HS-27A (cell line): ENCODE measurements at places on chromosomes 12 and 14.
A peak's percentile ranks its signal among the peaks of the same experiment; 100 is the strongest.

DNA sequence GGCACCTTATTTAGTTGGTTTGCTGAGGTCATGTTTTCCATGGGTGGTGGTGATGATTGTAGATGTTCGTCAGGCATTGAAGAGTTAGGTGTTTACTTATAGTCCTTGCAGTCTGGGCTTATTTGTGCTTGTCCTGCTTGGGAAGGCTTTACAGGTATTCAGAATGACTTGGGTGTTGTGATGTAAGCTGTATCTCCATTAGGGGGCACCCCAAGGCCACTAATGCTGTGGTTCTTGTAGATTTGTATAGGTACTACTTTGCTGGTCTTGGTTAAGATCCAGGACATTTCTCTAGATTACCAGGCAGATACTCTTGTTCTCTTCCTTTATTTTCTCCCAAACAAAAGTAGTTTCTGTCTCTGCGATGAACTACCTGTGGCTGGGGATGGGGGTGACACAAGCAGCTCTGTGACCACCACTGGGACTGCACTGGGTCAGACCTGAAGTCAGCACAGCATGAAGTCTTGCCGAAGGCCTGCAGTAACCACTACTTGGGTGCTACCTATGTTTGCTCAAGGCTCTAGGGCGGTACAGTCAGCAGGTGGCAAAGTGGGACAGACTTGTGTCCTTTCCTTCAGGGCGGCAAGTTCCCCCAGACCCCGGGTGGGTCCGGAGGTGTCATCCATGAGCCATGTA, 35.8 kb upstream of the FBXO33 start:
- no peak for DNase-seq

DNA sequence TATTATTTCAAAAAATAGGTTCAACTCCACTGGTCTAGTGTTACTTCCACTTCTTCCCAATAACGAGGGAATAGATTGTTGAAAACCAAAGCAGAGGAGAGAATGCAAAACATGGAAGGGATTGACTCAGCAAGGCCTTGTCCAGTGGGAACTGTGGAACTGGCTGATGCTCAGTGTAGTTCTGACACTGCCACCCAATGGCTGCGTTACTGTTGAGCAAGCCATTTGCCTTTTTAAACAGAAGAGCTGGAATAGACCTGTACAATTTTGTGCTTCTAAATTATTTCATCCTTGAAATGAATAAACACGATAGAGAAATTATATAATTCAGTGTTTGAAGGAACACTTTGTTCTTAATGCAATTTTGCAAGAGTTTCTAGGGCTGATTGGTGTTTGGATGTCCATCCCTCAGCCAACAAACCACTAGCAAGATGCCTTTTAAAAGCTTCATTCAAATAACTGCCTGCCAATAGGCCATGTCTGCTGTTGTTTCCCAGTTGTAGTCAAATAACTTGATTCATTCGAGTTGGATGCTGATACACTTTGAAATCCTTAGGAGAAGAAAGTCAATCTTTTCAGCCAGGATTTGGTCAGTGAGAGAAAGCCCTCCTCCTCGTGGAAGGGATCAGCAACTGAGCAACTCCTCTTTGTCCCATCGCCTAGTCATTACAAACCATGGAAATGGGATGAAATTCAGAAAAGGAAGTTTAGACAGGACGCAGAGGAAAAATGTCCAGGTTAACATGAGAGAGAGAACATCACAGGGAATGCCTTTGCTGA, 7.3 kb upstream of the MGP start:
- no peak for DNase-seq

GRCh38 chr14:25406818-25407217, 356.9 kb upstream of the STXBP6 start:
- DNase-seq = peak; percentile 33

GRCh38 chr14:22556990-22557623, 31.9 kb downstream of the DAD1 start:
- no peak for DNase-seq

DNA sequence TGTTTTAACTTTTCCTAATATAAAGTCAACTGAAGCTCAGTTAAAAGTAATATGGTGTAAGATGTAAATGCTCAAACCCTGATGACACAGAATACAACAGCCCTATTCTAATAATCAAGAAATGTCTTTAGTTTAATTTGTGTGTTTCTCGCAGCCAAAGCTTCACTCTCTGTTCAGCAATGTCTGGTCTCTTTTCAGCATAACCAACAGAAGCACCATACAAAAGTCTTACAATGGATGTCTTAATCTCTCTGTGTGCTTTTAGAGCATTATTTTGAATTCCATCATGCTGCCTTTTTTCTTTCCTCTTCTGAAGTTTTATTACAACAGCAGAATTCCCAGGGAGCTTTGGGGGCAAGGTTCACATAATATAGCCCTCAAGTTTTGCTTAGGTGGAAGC, 210.2 kb upstream of the NPAS3 start:
- no peak for DNase-seq

DNA sequence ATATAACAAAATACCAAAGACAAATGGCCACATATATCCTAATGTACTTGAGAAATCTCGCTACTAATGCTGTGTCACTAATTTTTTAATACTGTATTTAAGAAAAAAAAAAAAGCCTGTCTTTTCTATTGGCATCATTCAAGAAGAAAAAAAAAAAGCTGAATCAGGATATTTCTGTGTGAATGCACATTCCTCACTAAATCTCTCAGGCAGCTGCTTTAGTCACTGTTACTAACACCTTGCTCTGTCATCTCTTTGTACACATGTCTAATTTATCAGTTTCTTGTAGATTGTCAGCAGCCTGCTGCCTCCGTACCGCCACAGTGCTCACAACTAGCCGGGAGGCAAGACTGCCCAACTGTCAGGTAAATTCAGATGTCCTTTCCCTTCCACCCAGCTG, 32.0 kb upstream of the FGD4 start:
- DNase-seq = no peak

GRCh38 chr12:78146365-78146772, 315.7 kb downstream of the NAV3 start:
- DNase-seq = peak; percentile 9

DNA sequence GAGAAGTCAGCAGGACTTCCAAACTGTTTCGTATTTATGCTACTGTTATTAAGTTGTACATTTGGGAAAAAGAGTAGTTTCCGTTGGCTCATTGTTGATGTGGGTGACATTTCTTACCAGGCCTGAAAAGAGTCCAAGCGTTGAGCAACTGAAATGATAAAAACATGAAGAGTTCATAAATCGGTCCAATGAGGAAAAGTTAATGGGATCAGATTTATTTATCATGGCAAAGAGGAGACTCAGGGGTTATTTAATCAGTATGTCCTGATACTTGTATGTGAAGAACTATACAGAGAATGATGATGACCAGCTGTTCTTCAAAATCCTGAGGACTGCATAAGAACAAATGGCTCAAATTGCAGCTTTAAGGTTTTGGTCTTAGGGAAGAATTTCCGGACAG, 7.7 kb downstream of the VRK1 start:
- no peak for DNase-seq

GRCh38 chr14:70714055-70714550, 72.4 kb downstream of the TTC9 start:
- DNase-seq = peak; percentile 59

- no peak for DNase-seq
Measured at GRCh38 chr12:79911889-79912656, 22.8 kb downstream of the PPP1R12A start.

- DNase-seq = no peak
Measured at GRCh38 chr12:79661629-79662028, 29.1 kb downstream of the PAWR start.

DNA sequence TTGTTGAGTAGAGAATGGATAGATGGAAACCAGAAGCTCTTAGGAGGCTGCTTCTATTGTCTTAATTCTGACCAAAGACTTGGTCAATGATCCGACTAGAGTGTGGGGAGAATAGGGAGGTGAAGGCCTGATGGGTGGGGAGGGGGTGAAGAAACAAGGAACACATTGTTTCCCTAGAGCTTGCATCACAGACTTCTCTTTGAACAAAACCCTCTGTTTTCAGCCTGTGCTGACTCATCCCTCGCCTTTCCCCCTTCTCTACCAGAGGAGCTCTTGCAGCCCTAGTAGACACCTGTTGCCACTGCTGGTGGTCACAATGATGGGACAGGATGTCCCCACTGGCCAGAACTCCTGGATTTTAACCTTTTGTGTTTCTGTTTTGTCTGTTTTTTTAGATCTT, 46.8 kb upstream of the CISTR start:
- DNase-seq = no peak

GRCh38 chr14:68262567-68262966, 443.0 kb downstream of the RAD51B start:
- no peak for DNase-seq

- DNase-seq = no peak
Measured at GRCh38 chr12:105357162-105357691, 26.7 kb downstream of the C12orf75 start.

- DNase-seq = no peak
Measured at GRCh38 chr12:117394491-117394890, 33.1 kb upstream of the NOS1 start.

DNA sequence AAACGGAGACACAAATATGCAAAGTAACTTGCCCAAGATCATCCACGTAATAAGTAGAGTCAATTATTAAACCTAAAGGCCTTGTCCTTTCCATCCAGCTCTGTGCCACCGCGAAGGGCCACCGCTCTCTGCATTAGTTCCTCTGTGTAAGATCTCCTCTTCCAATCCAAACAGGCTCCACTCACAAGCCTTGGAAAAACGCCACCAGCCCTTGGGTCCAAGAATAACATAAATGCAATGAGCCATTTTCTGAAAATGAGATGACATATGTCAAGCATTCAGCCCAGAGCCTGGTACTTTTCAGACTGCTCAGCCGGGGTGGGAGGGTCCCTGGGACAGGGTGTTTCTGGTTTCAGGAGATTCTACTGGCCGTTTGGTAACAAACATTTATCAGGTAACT, 30.0 kb downstream of the DGLUCY start:
- no peak for DNase-seq

DNA sequence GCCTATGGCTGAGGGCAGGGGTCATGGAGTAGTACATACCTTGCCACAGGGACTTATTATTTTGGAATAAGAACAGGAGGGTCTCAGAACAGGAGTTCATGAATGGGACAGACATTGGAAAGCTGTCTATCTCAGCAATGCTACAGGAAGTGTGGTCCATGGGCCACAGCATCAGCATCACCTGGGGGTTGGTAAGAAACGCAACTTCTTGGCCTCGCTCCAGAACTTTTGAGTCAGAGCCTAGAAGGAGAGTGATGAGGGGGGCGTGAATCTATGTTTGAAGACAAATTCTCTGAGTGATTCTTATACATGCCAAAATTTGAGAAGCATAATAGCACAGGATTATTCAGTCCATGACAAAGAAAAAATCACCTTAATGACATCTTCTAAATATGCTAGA, 156.6 kb downstream of the RPAP3 start:
- DNase-seq = no peak

- no peak for DNase-seq
Measured at GRCh38 chr12:6528539-6529235, 5.6 kb upstream of the GAPDH start.

GRCh38 chr12:7101694-7102131, 7.3 kb downstream of the C1RL start:
- DNase-seq = no peak

- no peak for DNase-seq
Measured at GRCh38 chr12:91482231-91482630, 299.6 kb upstream of the DCN start.

DNA sequence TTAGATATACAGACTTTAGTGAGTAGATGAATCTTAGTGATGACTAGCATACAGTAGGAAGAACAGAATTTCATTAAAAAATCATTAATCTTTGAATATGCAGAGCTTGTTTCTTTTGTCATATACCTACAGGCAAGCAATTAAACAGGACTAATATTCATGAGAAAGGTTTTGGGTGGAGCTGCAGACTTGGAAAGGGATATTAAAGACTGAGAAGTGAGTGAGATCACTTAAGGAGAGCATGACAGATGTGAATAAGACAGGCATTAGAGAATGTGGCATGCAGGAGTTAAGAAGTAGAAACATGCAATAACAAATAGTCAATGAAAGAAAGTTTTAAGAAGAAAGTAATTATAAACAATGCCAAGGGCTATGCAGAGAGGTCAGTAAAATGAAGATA, 187.7 kb downstream of the TMTC3 start:
- DNase-seq = no peak

- no peak for DNase-seq
Measured at GRCh38 chr12:77229640-77230442, 164.5 kb upstream of the E2F7 start.

GRCh38 chr12:114403690-114404066, 2.3 kb downstream of the TBX5 start:
- DNase-seq = no peak

DNA sequence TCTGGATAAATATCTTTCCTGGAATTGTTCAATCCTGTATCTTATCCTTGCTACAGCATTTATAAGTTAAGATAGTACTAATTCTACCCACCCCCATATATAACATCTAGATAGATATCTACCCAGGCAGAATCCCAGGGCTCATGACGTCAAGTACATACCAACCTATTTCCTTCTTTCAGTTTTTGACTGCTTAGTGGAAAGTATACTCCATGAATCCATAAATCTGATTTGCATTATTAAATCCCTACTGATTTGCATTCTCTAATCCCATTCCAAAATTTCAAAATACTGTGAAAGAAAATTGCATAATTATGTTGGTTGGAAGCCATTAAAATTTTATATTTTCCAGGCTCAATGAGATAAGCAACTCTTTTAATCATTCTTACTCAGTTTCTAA, 111.7 kb downstream of the KITLG start:
- DNase-seq = no peak

DNA sequence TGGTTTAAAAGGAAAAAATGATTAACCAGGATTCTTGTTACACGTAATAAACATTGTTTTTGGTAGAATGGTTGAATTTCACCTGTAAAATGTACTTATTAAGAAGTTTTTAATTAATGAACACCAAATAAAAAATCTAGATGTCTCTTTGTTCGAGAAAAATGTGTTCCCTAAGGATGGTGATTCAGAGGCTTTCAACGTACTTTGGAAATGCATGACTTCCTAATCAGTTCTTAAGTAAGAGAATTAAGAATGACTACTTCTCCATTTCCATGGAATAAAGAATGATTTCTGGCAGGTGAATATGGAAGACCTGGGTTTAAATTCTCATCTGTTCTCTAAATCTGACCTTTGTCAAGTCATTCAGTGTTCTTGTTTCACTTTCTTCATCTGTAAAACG, 428.6 kb downstream of the KCNH5 start:
- DNase-seq = no peak

GRCh38 chr14:92538412-92538985, 24.9 kb downstream of the RIN3 start:
- DNase-seq = no peak

GRCh38 chr14:76088771-76089571, 62.8 kb upstream of the GPATCH2L start:
- no peak for DNase-seq

- DNase-seq = no peak
Measured at GRCh38 chr14:103298620-103299019, 35.4 kb upstream of the EIF5 start.

DNA sequence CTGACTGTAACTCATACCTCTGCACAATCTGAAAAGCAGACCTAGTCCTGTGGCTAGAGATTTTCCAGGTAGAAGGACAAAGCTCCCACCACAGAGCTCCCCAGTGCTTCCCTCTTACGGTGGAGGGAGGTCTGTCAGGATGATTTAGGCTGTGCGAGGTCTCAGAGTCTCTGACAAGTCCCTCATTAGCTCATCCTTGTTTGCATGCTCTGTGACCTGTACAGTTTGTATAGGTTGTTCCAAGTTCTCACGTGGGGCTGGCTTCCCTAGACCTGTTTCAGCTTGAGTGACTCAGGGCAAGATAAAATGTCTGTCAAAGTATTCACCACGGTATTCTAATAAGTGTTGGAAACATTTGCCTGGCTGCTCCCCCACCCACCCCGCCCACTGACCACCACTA, 34.8 kb downstream of the ASCL1 start:
- no peak for DNase-seq

- no peak for DNase-seq
Measured at GRCh38 chr12:57243521-57244311, 7.3 kb downstream of the STAC3 start.
